ENCODE measurements at places on chromosomes 3 and 15.

DNA sequence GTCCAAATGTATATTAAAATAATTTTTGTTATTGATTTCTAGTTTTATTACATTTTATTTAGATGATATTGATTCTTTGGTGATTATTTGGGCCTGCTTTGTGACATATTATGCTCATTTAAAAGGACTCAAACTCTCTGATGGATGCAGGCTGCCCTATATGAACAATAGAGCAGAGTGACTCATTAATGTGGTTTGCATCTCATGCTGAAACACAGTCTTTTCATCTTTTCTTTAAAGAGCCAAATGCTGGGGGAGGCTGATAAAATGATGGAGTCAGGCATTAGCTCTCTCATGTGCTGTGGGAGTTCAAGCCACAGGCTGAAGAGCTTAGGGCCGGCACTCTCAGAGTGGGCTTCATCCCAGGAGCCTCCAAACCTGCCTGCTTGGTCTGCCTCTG lies 7.2 kb downstream of the PLA1A start:
- no peak for DNase-seq

GRCh38 chr3:567488-568185 lies 371.1 kb downstream of the CHL1 start:
- DNase-seq, result no peak

DNA sequence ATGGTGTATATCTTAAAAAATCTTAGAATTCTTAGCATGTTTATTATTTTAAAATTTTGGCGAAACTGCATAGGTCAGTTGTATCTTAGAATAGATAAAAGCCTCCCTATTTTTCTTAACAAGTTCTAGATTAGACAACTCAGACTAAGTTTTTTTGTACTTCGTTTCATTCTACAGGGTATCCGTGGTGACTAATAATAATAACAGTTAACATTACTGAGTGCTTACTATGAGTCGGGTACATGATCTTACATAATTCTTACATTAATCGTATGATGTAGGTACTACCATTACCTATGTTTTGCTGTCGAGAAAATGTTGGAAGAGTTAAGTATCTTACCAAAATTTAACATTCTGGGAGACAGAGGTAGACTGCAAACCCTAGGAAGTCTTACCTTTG lies 60.7 kb downstream of the UBE2E2 start:
- no peak for DNase-seq

- no peak for DNase-seq
These were observed 409.9 kb downstream of the FHIT start for GRCh38 chr3:60841355-60841754.

Data from NB4 (cell line).